ENCODE measurements at places on chromosomes 5 and 9. TPM values are rescaled to one million over a fixed set of nuclear protein-coding genes. Genes with fewer than 3 reads are reported as not detected.

The GDNF gene
- 2.2 TPM for total RNA-seq

The TMEM252 gene
- total RNA-seq = not detected

The ARSB gene
- 19.3 TPM for total RNA-seq

The TXN gene
- total RNA-seq = 977 TPM

Data from RPMI7951 (cell line).